ENCODE measurements at places on chromosomes 1 and 21.
A peak's percentile ranks its signal among the peaks of the same experiment; 100 is the strongest.

- peak; percentile 56 for DNase-seq
These were observed 7.6 kb downstream of the DCLRE1B start for GRCh38 chr1:113912594-113913311.

GRCh38 chr1:210364479-210364878, 35.8 kb downstream of the HHAT start:
- no peak for DNase-seq

- DNase-seq = no peak
These were observed 23.2 kb upstream of the TMEM222 start for GRCh38 chr1:27298632-27299384.

GRCh38 chr1:233230011-233230410, 65.5 kb downstream of the PCNX2 start:
- DNase-seq = no peak

DNA sequence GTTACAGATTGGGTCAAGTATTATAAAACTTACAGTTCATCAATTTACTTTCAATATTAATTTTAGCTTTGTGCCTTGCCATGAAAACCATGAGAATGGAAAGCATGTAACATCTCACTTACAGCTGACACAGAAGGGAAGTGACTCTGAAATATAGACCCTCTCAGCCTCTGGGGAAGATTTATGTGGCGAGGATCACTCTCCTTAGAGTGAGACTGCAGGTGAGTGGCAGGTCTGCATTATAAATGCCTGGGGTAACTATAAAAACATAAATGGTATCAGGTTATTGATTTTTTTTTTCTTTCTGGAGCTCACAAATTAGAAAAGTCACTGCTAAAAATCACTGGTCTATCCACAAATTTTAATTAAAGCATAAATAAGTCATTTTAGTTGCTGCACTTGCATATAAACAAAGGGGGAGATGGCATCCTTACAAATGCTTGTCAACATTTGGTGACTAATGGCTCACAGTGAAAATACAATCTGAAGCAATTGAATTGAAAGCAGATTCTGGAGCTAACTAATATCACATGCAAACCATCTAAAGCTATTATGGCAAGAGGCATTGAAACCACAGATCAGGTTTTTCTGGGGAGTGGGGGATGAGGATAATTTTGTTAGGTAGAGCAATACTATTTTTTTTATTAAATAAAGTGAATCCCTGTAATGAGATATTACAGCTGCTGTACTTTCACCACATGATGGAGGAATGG, 200.9 kb downstream of the TM2D1 start:
- DNase-seq = no peak

DNA sequence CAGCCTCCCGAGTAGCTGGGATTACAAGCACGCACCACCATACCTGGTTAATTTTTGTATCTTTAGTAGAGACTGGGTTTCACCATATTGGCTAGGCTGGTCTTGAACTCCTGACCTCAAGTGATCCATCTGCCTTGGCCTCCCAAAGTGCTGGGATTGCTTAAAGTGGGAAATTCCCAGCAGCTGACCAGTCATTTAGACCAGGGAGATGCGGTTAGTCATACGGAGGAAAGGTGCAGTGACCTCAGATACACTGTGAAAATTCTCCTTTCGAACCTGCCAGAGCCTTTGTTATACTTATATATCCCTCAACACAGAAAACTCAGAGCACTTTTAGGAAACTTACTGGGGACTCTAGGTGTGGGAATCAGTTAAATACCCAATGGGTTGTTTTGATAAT, 39.6 kb downstream of the MAP10 start:
- DNase-seq = no peak

- no peak for DNase-seq
These were observed 197.6 kb upstream of the FOXD3 start for GRCh38 chr1:63124666-63125191.

All from cerebellar nuclear complex (tissue), 1 donor.